ENCODE measurements at places on chromosomes 6 and 20.

GRCh38 chr20:63974402-63975200 lies 4.8 kb downstream of the SAMD10 start:
- no peak for DNase-seq

DNA sequence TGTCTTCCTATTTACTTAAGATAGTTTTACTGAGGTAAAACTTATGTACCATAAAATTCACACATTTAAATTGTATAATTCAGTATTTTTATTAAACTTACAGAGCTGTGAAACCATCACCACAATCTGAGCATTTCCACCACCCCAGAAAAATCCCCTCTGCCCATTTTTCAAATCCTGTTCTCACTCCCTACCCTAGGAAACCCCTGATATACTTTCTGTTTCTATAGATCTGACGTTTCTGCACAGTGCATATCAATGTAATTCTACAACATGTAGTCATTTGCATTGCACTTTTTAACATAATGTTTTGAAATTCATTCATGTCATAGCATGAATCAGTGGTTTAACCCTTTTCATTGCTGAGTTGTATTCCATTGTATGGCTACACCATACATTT lies 96.7 kb upstream of the OPRM1 start:
- DNase-seq = no peak

DNA sequence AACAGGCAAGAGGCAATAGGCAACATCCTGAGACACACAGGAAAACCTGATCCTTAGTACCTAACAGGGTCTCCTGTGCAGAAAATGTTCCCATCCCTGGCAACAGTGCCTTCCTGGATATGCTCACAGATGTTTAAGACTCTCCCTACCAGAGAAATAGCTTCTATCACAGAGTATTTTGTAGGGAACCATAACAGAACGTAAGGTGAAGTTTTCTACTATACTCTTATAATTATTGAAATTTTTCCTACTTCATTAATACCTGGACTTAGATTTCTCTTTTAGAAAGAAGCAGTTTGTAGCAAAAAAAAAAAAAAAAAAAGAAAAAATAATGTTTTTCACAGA lies 33.5 kb upstream of the LGSN start:
- DNase-seq = no peak

DNA sequence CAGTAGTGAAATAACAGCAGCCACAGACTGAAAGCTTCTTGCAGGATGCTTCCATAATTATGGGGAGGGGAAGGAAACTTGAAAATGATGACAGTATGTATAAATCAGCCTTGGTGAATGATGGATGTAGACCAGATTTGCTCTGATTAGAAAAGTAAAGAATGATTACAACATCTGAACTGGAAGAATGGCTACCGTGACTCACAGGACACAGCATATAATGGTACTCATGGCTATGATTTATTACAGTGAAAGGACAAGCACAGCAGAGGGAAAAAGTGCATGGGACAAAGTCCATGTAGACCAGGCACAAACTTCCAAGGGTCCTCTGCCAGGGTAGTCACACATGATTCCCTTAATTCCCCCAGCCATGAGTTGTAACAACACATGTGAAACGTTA lies 70.7 kb upstream of the POPDC3 start:
- DNase-seq = no peak

- no peak for DNase-seq
Measured at GRCh38 chr6:126807876-126808275, 310.6 kb upstream of the RSPO3 start.

DNA sequence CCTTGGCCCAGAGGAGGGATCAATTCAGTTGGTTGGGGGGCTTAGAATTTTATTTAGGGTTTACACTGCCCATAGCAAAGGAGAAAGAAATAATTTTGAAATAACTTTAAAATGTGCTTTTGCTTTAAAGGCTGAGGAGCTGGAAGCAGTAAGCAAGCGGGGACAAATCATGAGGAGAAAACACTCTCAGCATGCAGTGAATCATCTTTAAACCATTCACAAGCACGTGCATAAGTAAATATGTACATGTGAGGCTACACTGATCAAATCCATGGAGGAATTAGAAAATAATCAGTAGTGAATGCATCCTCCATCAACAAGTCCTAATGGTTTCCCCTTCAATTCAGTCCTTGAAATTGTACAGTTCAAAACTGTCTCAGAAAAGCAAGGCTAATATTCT lies 181.0 kb downstream of the MTFR2 start:
- no peak for DNase-seq

DNA sequence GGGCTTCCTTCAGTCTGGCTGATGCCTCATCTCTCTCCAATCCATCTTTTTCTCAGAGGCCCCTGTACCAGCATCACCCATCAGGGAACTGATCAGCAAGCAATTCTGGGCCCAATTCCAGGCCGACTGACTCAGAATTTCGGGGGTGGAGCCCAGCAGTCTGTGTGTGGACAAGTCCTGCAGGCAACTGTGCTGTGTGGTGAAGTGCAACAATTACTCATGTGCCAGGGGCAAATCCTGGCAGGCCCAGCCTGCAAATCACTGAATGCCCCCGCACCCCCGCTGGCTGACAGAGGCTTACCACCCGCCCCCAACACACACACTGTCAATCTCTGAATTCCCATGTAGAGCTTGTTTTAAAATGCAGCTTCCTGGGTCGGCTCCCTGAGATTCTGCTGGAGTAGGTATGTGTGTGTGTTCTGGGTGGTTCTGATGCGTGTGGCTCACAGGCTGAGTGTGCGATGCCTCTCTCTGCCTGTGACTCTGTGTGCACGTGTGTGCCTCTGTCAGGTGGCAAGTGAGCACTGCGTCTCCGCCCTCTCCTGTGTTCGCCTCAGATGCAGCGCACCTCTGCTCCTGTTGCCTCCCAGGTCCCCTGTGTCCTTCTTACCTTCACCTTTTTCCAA lies 45.4 kb downstream of the SSR1 start:
- DNase-seq = no peak

DNA sequence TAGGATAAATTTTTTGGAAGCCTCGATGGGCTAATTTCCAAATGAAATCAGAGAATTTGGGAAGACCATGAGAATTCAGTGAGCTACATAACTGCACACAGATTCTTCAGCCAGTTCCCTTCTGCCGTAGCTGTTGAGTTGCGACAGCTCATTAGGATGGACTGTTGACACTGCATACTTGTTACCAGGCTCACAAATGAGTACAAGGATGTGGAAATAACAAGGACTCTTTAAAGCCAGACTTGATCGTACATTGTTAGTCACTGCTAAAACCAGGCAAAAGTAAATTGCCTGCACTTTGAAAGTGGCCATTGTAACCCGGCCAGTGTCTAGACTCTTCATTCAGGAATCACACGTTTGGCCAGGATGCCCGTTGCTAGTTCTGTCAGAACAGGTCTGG lies 37.0 kb downstream of the NDUFAF5 start:
- no peak for DNase-seq
